ENCODE measurements at places on chromosomes 6 and 20.

GRCh38 chr6:20099156-20099555 is 113.1 kb downstream of the MBOAT1 start:
- DNase-seq = no peak

DNA sequence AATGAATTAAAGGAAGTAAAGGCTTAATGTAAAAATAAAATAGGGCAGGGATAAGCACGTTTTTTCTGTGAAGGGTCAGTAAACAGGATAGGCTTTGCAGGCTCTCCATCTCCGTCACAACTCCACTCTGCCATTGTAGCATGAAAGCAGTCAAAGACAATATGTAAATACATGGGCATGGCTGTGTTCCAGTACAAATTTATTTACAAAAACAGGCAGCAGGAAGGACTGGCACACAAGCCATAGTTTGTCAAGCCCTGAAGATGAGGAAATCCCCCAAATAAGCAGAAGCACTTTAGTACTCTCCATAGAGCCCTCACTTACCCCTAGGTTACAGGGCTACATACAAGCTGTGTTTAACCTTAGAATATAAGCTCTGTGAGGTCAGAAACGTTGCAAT is 8.9 kb upstream of the FBXO9 start:
- no peak for DNase-seq

GRCh38 chr6:130769861-130770260 is 57.3 kb upstream of the SMLR1 start:
- DNase-seq = no peak

DNA sequence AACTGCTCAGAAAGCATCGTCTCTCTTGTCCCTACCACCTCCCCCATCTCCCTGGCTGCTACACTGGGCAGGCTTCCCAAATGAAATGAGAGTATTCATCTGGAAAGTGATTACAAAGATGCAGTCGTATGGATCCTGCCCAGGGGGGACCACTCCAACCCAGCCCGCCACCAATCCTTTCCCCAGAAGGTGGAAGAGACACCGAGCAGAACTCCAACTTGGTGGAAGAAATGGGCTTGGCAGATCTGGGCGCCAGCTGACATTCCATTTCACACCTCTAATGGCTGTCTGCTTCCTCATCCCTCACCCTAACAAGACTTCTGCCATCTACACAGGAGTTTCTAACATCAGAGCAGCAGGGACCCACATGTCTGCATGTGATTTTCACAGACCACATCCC is 12.7 kb downstream of the PKHD1 start:
- DNase-seq = no peak

- DNase-seq = no peak
Observed at GRCh38 chr6:70849348-70850069, 107.4 kb downstream of the B3GAT2 start.

GRCh38 chr6:37793067-37793466 is 26.5 kb upstream of the ZFAND3 start:
- no peak for DNase-seq

DNA sequence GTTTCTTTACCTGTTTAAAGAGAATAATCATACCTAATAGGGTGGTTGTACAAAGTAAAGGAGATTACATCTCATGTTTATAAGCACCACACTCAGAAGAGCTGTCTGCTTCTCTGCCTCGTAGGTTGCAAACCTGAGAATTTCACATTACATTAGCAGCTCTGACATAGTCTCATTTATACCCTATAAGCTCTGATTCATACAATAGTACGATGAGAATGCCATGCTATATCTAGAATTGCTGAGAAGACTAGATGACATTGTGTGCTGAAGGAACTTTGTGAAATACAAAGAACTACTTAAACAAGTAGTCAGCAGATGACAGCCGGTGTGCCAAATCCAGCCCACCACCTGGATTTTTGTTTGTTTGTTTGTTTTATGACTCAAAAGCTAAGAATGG is 121.2 kb downstream of the ADAT2 start:
- no peak for DNase-seq

DNA sequence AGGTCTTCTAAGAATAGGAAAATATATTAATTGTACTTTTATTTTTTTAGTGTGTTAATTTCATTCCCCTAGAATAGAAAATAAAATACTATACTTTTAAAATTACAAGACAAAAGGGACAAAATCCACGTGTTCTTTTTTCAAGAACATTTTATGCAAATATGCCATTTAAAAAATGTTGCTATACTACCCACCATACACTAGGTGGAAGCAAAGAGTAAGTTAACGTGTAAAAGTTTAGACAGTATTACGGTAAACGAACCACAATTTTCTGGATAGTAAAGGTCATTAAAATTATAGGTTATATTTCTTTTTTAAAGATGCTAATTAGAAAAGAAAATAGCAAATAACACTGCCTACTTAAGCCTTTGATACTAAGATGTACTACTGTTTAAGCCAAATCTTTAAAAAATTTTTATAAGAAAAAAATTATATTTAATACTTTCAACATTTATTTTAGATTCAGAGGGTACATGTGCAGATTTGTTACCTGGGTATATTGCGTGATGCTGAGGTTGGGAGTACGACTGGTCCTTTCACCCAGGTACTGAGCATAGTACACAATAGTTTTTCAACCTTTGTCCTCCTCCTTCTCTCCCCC is 287.6 kb downstream of the PHF3 start:
- no peak for DNase-seq

GRCh38 chr20:56802805-56803204 is 173.7 kb downstream of the TFAP2C start:
- no peak for DNase-seq

Measured in stimulated activated CD8-positive, alpha-beta memory T cell treated with anti-CD3 and anti-CD28 coated beads, Interleukin-15, amount 100 ng/mL, for 4 hours (primary cell).